Temporal lobe (tissue), 4 donors: ENCODE measurements at places on chromosomes 5 and 9. TPM values are rescaled to one million over a fixed set of nuclear protein-coding genes. Genes with fewer than 3 reads are reported as not detected.

Gene CDC20B
- 0.25 TPM for total RNA-seq

Gene KIF4B
- 0.25 TPM for total RNA-seq

Gene CCNO
- total RNA-seq = not detected

Gene RGS7BP
- 7.6 TPM for total RNA-seq

Gene HSPB3
- total RNA-seq = 4.7 TPM

Gene TMEFF1
- 38.4 TPM for total RNA-seq

Gene LCN9
- total RNA-seq = not detected

Gene TMEM267
- total RNA-seq = 11.6 TPM

Gene RMRP
- total RNA-seq = 65,531 TPM

Gene PCDHB10
- total RNA-seq = 14.5 TPM

Gene TNC
- total RNA-seq = 92.0 TPM

Gene ACTBL2
- total RNA-seq = not detected

Gene KCNIP1
- total RNA-seq = 15.0 TPM

Gene KCNN2
- 15.0 TPM for total RNA-seq

Gene SPINK13
- total RNA-seq = not detected

Gene VCAN
- total RNA-seq = 208 TPM

Gene ADAMTS6
- 8.6 TPM for total RNA-seq

Gene JAKMIP2
- total RNA-seq = 49.7 TPM

Gene SMIM15
- total RNA-seq = 23.8 TPM

Gene SCGB3A2
- total RNA-seq = not detected

Gene CAMK4
- total RNA-seq = 78.2 TPM

Gene LAMC3
- total RNA-seq = 2.7 TPM

Gene FRMPD1
- total RNA-seq = 0.49 TPM
